CD14-positive monocyte (primary cell): ENCODE measurements at places on chromosomes 16 and 17.

DNA sequence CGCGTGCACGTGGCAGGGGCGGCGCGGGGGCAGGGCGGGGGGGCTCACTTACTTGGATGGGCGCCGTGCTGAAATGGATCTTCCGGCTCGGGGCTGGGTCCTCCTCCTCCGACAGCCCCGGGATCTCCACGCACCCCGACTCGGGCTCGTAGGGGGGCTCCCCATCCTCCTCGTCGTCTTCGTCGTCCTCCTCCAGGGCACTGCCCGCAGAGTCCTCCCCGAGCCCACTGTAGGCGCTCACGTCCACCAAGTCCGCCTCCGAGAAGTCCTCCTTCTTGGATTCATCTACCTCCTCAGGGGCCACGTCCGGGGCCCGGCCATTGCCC, 1.4 kb downstream of the PPP1R9B start:
- no peak for DNase-seq

GRCh38 chr17:10369239-10369638, 3.6 kb downstream of the MYH13 start:
- no peak for DNase-seq

GRCh38 chr16:66212428-66212827, 154.1 kb upstream of the CDH5 start:
- DNase-seq, result peak; percentile 24

- no peak for DNase-seq
These were observed 145.7 kb downstream of the RBFOX3 start for GRCh38 chr17:79465011-79465680.

GRCh38 chr16:85555719-85556455, 57.2 kb upstream of the GSE1 start:
- peak; percentile 34 for DNase-seq

GRCh38 chr17:29954405-29954804, 13.0 kb downstream of the EFCAB5 start:
- DNase-seq, result no peak

DNA sequence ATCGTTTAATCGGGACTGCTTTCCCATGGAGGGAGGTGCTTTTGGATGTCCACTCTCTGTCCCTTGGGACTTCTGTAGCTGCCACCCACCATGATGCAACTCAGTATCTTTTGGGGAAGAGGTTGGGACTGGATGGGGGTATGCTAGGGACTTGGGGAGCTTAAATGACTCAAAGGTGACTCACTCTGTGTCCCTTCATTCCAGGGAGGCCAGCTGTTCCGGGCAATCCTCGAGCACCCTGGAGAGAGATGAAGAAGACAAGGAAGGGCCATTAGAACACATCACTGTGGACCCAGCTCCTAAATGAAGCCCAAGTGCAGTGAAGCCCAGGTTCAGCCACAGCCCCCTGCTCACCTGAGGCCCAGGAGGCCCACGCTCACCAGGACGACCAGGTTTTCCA, 4.6 kb downstream of the COL1A1 start:
- DNase-seq, result peak; percentile 33

- peak; percentile 5 for DNase-seq
These were observed 258.4 kb upstream of the SDK2 start for GRCh38 chr17:73902416-73903181.

GRCh38 chr16:8342276-8342675, 248.0 kb downstream of the TMEM114 start:
- DNase-seq, result no peak

DNA sequence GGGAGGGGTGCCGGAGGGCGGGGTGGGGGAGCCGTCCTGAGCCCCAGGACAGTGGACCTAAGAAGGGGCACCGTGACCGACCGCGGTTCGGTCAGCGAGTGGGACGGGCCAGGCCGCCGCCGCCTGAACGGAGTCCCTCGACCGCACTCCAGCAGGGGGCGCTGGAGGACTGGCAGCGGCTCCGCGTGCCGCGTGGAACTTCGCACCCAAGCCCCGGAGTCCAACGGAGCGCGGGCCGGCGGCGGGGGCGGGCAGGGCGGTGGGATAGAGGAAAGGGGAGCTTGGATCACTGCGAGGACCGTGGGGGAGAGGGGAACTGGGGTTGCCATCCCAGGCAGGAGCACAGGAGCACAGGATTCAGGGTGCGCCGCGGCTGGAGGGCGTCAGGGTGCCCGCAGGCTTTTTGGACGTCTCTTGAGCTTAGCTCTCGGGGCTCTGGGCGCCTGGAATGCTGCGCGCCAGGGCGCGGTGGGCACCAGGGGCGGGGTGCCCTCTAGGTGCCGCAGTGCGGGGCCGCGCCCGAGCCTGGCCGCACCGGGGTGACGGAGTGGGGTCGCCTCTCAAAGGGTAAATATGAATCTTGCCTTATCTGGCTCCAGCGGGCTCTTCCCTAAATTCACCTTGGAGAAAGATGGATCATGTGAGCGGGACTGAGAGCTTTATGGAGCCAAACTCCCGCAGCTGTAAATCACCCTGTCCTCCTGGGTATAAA, 379 bp upstream of the OTOP2 start:
- peak; percentile 68 for DNase-seq

DNA sequence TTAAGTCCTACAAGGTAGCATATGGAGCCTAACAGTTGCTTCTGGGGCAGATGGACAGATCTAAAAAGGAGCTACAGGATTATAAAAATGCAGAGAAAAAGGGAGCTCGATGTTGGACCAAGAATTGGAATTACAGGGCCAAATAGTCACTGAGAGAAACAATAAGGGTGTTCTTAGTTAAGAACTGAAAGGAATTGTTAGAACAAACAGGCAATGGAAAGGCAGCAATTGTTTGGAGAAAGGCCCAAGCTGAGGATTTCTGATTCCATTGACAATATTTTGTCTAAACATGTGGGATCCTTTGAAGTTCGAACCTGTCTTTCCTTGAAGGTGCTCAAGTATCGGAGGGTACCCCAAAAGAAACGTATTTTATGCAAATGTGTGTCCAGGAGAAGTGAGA, 513.6 kb upstream of the CDH8 start:
- DNase-seq, result no peak

DNA sequence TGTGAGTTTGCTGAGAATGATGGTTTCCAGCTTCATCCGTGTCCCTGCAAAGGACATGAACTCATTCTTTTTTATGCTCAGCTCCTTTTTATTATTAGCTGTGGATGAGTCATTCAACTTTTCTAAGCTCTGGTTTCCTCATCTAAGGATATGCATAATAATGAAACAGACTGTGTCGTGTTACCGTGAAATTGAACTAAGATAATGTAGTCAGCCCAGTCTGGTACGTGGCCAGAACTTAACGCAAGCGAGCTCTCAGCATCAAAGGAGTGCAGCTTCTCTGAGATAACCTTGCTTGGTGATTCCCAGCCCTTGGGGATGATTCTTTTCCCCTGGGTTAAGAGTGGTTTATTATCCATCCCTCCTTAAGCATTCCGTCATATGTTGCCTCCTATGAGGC, 454.3 kb upstream of the EEF2KMT start:
- DNase-seq, result no peak
